Keratinocyte (primary cell): ENCODE measurements at places on chromosomes 13 and 19.

- no peak overlapping the region for H3K4me3 ChIP-seq
- no peak overlapping the region for H3K27ac ChIP-seq
- H3K36me3 ChIP-seq, result no peaks in the 10 kb centered on the region
- no peak for DNase-seq
Measured at GRCh38 chr19:1853295-1854038, 5.2 kb upstream of the REXO1 start.

DNA sequence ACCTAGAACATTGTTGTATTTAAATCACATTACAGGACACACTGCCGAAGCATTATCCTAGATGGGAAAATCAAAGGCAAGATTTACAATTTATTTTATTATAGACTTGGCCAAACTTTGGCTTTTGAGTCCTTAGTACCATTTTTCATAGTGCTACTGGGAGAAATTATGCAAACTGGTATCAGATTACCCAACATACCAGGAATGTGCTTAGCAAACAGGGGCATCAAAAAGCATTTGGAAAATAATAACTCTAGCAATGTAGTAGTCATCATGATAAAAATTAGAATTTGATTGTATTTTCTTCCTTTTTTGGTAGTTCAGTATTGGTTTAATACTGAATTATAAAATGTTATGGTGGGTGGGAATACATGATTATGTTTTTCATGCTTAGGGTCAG lies 34.0 kb downstream of the GPC6 start:
- no peak for DNase-seq
- H3K4me1 ChIP-seq, result peaks cover 10% of the 10 kb centered on the region
- H3K36me3 ChIP-seq, result no peaks in the 10 kb centered on the region
- no peaks in the 10 kb centered on the region for H3K27me3 ChIP-seq
- H3K4me3 ChIP-seq, result no peak overlapping the region

- DNase-seq, result no peak
- no peaks in the 10 kb centered on the region for H3K27me3 ChIP-seq
- no peak overlapping the region for H3K27ac ChIP-seq
Measured at GRCh38 chr19:39936020-39936419, 1.6 kb upstream of the FCGBP start.

DNA sequence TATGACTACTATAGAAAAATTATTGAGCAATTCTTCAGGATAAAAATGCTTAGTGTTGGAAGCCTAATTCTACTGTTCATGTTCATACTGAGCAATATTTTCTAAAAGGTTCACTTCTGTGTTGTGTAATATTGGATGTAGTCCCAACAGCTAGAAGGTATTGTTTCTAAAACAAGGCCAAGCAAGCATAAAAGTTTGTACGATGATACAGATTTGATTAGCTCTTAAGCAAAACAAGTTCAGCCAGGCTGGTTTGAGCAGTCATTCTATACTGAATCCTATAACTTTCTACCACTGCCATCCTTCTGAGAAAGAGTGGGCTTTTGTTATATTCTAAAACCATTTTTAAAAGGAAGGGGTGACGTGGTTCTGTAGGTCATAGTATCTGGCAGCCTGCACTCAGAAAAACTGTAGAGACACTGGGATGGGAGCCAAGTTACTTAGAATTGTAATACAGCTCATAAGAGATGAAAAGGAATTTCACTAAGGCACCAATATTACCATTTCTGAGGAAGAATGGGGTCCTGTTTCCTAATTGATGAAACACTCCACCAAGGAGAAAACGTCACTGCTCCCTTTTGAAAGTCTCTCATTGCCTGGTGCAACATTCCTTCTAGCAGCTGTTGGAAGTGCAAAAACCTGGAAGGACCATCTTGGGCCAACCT lies 275.0 kb upstream of the DACH1 start:
- no peak overlapping the region for H3K27ac ChIP-seq
- H3K4me3 ChIP-seq, result no peak overlapping the region
- no peak for DNase-seq
- H3K27me3 ChIP-seq, result no peaks in the 10 kb centered on the region

- no peak overlapping the region for H3K27ac ChIP-seq
- H3K4me3 ChIP-seq, result no peak overlapping the region
- no peaks in the 10 kb centered on the region for H3K36me3 ChIP-seq
- no peaks in the 10 kb centered on the region for H3K27me3 ChIP-seq
Measured at GRCh38 chr13:32045982-32046785, 14.6 kb downstream of the FRY start.

DNA sequence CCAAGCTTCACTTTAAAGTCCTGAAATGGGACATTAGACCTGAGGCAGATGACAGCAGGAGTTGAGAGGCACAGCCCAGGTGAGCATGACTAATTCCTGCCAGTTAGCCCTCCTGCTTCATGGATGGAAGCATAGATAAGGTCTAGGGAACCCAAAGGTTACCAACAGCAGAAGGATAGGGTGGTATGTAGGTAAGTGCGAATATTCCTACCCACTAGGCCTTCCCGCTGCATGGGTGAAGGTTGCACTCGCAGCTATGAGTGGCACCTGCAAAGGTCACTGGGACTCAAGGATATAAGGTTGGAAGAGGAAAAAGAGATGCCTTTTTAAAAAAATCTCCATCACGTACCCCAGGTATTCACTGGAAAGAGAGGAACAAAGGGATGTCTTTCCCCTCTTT lies 12.2 kb upstream of the MLLT1 start:
- no peak overlapping the region for H3K4me3 ChIP-seq

GRCh38 chr13:34943436-34944273 lies 1.6 kb downstream of the NBEA start:
- H3K4me1 ChIP-seq, result no peaks in the 10 kb centered on the region
- DNase-seq, result no peak
- peaks cover 20% of the 10 kb centered on the region for H3K27me3 ChIP-seq
- H3K4me3 ChIP-seq, result no peak overlapping the region

- H3K4me3 ChIP-seq, result no peak overlapping the region
- DNase-seq, result no peak
- no peaks in the 10 kb centered on the region for H3K27me3 ChIP-seq
Measured at GRCh38 chr13:96671073-96671472, 323.2 kb downstream of the OXGR1 start.

DNA sequence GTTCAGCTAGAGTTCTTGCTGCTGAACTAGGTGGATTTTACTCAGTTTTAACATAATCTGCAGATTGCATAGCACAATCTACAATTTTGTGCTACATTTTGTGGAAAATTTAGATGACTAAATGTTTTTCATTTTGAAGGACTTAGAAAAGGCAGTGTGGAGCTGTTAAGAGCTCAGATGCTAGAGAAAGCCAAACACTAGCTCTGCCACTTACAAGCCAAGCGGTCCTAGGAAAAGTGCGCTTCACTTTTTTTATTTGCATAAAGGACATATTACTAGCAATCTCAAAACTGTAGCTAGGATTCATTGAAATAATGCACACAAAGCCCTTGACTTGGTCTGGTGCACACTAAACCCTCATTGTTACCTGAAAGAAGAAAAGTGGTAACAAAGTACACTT lies 8.1 kb upstream of the CSNK1A1L start:
- H3K27me3 ChIP-seq, result no peaks in the 10 kb centered on the region
- H3K27ac ChIP-seq, result no peak overlapping the region
- DNase-seq, result no peak
- H3K4me1 ChIP-seq, result no peaks in the 10 kb centered on the region
- no peaks in the 10 kb centered on the region for H3K36me3 ChIP-seq

GRCh38 chr13:41670873-41671443 lies 213.6 kb downstream of the RGCC start:
- no peak overlapping the region for H3K27ac ChIP-seq
- H3K4me1 ChIP-seq, result peaks cover 10% of the 10 kb centered on the region
- H3K4me3 ChIP-seq, result no peak overlapping the region
- no peaks in the 10 kb centered on the region for H3K36me3 ChIP-seq
- no peak for DNase-seq

DNA sequence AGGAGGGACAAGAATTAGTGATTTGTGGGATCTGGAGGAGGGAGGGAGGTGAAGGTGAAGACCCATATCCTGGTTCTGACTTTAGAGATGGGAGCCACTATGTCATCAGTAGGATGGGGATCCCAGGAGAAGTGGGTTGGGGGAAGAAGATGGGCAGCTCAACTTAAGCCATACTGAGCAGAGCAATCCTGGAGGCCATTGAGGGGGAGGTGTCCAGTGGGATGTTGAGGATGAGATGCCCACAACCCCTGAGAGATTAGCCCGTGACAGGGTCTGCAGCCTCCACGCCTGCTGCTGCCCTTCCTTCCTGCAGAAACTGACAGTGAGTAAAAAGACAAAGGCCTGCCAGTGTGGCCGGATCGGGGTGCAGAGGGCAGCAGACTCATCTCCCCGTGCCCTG lies 11.2 kb upstream of the SIGLEC6 start:
- no peak overlapping the region for H3K27ac ChIP-seq
- no peaks in the 10 kb centered on the region for H3K4me1 ChIP-seq
- DNase-seq, result no peak
- no peaks in the 10 kb centered on the region for H3K27me3 ChIP-seq
- no peaks in the 10 kb centered on the region for H3K36me3 ChIP-seq

GRCh38 chr13:48876289-48876688 lies 99.4 kb upstream of the FNDC3A start:
- no peak for DNase-seq
- H3K4me1 ChIP-seq, result no peaks in the 10 kb centered on the region
- H3K36me3 ChIP-seq, result no peaks in the 10 kb centered on the region
- H3K27ac ChIP-seq, result no peak overlapping the region

DNA sequence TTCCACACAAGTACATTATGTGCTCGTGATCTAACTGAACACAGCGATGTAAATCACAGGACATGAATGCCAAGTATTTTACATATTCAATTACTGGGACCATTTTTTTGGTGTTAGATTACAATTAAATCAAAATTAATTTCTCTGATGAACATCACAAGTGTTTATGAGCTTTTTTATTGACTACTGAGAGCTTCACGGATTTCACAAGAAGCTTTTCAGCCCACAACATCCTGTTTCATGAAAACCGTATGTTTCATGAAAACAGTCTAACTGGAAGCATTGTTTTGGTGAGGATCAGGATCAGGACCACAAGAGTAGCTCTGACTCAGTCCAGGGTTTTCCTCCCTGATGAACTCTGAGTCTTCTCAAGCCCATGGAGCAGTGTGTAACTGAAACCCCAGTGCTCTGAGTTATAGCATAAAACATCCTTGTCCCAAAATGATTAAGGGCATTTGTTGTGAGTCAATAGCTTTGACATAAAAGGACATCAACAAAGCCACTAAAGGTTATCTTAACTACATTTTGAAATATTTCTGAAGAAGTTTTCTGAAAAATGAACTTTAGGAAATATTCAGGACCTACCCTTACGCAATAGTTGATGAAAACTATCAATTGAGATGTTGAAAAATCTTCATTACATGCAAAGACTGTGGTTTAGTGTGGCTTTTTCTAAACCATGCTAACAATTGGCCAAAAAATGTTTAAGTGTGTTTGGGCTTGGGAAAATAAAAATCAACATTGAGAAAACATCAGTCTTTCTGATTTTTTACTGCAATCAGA lies 49.3 kb downstream of the UFM1 start:
- H3K36me3 ChIP-seq, result no peaks in the 10 kb centered on the region
- no peak for DNase-seq
- no peak overlapping the region for H3K27ac ChIP-seq
- H3K4me3 ChIP-seq, result no peak overlapping the region

GRCh38 chr13:110423689-110424302 lies 116.7 kb downstream of the COL4A2 start:
- no peaks in the 10 kb centered on the region for H3K27me3 ChIP-seq
- peaks cover 16% of the 10 kb centered on the region for H3K36me3 ChIP-seq
- DNase-seq, result no peak
- H3K4me3 ChIP-seq, result no peak overlapping the region
- peaks cover 9% of the 10 kb centered on the region for H3K4me1 ChIP-seq

- peaks cover 8% of the 10 kb centered on the region for H3K4me1 ChIP-seq
- DNase-seq, result no peak
- H3K4me3 ChIP-seq, result no peak overlapping the region
- no peaks in the 10 kb centered on the region for H3K36me3 ChIP-seq
- no peak overlapping the region for H3K27ac ChIP-seq
Measured at GRCh38 chr13:74825152-74825937, 656.6 kb downstream of the TBC1D4 start.

DNA sequence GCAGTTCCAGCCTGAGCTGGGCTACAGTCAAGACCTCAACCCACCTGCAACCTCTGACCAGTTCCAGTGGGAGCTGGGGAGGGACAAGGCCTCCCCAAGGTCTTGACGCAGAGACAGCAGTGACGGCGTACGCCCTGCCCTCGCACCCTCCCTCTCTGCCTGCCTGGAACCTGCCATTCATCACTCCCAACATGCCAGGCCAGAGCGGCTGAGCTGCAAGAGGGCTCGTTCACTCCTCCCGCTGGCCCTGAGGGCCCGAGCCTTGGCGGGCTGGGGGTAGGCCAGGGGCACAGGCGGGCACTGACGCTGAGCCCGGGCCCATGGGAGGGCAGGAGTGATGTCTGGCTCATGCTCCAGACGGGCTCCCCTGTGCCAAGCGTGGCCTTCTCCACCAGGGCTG lies 8.2 kb downstream of the NDUFA11 start:
- peaks cover 18% of the 10 kb centered on the region for H3K4me1 ChIP-seq
- no peaks in the 10 kb centered on the region for H3K27me3 ChIP-seq
- DNase-seq, result no peak
- H3K4me3 ChIP-seq, result no peak overlapping the region

- H3K4me3 ChIP-seq, result no peak overlapping the region
- no peak for DNase-seq
- no peaks in the 10 kb centered on the region for H3K4me1 ChIP-seq
Measured at GRCh38 chr19:28715157-28715556, 497.8 kb downstream of the UQCRFS1 start.

GRCh38 chr13:41960211-41960636 lies 685 bp downstream of the VWA8 start:
- H3K27ac ChIP-seq, result peak overlapping the region; percentile 87
- H3K4me3 ChIP-seq, result peak overlapping the region; percentile 96
- peaks cover 29% of the 10 kb centered on the region for H3K4me1 ChIP-seq
- no peaks in the 10 kb centered on the region for H3K27me3 ChIP-seq
- no peaks in the 10 kb centered on the region for H3K36me3 ChIP-seq

DNA sequence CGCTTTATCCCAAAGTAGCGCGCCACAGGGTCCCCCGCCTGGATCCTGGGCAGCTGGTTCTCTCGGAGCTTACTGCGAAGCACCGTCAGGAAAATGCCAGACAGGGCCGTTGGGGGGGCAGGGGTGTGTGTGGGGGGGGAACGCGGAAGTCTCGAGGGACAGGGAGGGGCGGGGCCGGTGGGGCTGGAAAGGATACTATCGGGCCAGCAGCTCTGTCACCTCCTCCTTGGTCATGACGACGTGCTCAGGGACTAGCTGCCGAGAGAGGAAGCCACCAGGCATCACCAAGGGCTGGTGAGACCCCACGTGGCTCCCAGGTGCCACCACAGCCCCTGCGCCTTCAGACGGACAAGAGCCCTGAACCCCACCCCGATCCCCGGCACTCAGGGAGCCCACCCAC lies 5.3 kb downstream of the POLR2E start:
- no peaks in the 10 kb centered on the region for H3K27me3 ChIP-seq
- H3K4me3 ChIP-seq, result no peak overlapping the region
- DNase-seq, result no peak
- peaks cover 5% of the 10 kb centered on the region for H3K4me1 ChIP-seq
